Renal pelvis (tissue), 12 donors: ENCODE measurements at places on chromosomes 12 and 14. TPM values are rescaled to one million over a fixed set of nuclear protein-coding genes. Genes with fewer than 3 reads are reported as not detected.

- no peak for DNase-seq
Observed at GRCh38 chr14:99410019-99410418, 70.6 kb downstream of the SETD3 start.

DNA sequence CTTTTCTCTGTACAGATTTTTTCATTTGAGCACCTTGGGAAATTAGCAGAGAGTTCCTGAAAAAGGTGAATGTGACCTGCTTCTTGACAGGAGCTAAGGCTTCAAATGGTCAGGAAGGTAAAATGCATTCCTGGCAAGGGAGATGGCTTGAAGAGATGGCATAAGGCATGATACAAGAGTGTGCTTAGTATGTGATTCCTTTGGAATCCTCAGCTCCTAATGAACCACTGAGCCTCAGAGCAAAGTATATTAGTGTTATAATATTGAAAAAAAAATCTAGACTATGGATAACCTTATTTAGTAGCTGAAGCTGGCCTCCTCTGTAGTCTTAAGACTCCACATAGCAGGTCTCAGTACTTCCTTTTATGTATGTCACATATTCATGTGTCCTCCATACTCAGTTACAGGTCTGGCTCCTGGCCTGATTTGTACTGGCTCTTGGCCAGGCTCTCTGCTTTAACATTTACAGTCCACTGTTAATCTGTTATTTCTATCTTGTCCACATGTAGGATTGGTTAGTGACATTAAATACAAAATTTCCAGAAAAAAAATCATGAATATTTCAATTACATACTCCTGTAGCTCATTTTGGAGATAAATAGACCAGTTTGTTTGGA, 17.9 kb downstream of the TOGARAM1 start:
- DNase-seq, result no peak

The LRRC43 gene
- polyA plus RNA-seq, result 8.0 TPM

DNA sequence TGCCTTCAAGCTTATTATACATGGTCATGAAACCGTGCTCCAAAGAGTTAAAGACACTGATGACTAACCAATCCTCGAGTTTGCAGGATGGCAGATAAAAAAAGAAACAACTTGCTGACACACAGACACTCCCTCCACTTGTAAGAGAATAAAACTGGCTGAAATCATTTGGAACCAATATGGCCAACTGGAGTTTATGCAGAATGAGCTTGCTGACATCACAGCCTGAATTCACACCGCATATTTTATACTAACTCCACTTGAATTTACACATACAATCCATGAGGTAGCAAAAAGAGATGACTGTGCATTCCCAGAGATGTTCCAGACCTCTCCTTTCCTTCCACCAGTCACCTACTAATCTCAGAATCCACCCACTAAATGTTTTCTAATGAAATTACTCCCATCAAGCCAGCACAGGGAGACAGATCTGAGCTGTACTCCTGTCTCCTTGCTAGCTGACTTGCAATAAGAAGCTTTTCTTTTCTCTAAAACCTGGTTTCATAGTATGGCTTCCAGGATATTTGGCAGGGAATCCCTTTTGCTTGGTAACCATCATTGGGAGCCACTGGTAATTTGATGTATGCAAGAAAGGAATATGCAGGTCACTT, 15.8 kb upstream of the PTPRR start:
- no peak for DNase-seq

DNA sequence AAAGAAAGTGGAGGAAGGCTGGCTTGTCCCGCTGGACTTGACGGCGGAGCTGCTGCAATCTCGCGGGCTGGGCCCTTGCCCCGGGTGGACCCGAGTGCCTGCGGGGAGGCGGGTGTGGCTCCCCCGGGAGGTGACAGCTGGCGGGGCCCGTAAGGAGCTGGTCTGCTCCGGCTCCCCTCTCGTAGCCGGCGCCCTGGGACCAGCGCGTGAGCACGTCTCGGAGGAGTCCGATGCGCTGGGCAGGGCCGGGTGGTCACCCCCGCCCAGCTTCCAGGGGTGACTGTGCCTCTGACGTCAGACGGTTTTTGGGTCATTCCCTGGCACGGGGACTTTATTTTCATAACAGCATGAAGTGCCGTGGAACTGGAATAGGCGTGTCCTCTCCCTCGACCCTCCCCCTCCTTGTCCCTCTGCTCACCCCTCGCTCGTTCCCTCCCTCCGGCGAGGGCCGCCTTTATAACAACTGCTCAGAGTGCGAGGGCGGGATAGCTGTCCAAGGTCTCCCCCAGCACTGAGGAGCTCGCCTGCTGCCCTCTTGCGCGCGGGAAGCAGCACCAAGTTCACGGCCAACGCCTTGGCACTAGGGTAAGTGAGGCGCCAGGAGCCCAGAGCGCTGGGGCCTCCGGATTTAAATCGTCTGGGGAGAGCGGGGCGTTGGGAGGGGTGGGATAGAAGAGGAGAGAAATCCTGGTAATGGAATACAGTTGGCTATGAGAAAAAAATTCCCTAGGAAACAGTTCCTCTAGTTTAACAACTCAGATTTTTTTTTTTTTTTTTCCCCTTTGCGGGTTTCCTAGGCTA, at the start of gene GPRC5A:
TSS of gene GPRC5A (plus strand) at position 483 of the 801 bp plus-strand sequence. CDS start 16,688 bp downstream, outside the sequence.
- peak; percentile 82 for DNase-seq

The TMEM179 gene
- 1.1 TPM for polyA plus RNA-seq

- DNase-seq, result no peak
Observed at GRCh38 chr12:116714175-116714574, 23.7 kb downstream of the SPRING1 start.

DNA sequence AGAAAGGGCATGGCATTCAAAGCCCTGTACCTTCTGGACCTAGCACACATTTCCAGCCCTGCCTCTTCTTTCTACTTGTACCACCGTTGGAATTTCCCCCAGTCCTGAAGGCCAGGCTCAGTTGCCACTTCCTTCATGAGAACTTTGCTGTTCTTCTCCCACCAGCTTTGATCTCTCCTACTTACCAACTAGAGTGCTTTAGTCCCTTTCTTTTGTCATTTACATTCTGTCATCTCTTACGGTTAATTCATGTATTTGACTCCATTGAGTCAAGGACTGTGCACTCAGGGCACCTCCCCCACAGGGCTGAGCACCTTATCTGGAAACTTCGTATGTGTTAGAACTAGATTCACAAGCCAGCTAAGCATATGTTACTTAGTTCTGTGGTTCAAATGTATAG, 26.3 kb downstream of the BICDL1 start:
- DNase-seq, result no peak

The CPM gene
- polyA plus RNA-seq, result 28.5 TPM

The RFX4 gene
- not detected for polyA plus RNA-seq

The TMEM52B gene
- 138 TPM for polyA plus RNA-seq

GRCh38 chr12:29970501-29970900, 186.8 kb upstream of the TMTC1 start:
- no peak for DNase-seq

The NRXN3 gene
- 7.8 TPM for polyA plus RNA-seq

GRCh38 chr12:49936925-49937324, 13.6 kb upstream of the AQP2 start:
- no peak for DNase-seq

The EDDM3A gene
- not detected for polyA plus RNA-seq

The FANCM gene
- polyA plus RNA-seq, result 13.3 TPM

DNA sequence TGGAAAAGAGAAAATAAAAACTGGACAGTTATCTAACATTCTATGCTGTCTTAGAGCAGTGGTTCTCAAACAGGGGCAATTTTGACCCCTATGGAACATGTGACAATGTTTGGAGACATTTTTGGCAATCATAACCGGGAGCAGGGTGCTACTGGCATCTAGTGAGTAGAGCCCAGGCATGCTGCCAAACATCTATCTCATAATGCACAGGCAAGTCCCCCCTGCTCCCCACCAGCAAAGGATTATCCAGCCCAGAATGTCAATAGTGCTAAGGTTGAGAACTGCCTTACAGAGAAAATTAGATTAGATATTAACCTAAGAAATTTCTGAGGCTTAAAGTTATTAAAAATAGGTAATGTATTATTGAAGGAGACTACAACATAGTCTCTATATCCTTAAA, 22.9 kb upstream of the CATSPERB start:
- DNase-seq, result no peak

The DHRS2 gene
- polyA plus RNA-seq, result 62.0 TPM

- peak; percentile 64 for DNase-seq
Observed at GRCh38 chr14:32472512-32473463, 143.7 kb downstream of the AKAP6 start.

GRCh38 chr12:118404876-118405521, 28.6 kb downstream of the SUDS3 start:
- peak; percentile 39 for DNase-seq

GRCh38 chr12:118061873-118062843, 1.2 kb upstream of the WSB2 start:
- peak; percentile 42 for DNase-seq

The ADGRD1 gene
- 12.8 TPM for polyA plus RNA-seq

DNA sequence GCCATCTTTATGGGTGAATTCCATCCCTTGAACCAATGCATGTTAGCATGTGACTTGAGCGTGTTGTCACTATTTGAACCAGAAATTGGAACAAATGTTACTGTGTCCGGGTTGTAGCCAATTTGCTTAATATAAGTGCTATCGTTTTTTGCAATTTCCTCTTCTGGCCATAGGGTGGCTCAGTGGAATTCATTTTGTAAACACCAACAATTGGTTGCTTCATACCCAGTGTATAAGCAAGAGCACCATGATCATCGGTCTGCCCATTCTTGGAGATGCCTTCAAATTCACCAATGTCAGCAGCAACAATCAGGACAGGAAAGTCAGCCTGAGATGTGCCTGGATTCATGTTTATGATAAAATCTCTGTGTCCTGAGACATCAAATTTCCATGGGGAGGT, 5.0 kb upstream of the NEDD1 start:
- DNase-seq, result no peak

- no peak for DNase-seq
Observed at GRCh38 chr12:124633365-124634362, 66.3 kb upstream of the NCOR2 start.

GRCh38 chr12:6198051-6198450, 2.1 kb upstream of the CD9 start:
- no peak for DNase-seq

DNA sequence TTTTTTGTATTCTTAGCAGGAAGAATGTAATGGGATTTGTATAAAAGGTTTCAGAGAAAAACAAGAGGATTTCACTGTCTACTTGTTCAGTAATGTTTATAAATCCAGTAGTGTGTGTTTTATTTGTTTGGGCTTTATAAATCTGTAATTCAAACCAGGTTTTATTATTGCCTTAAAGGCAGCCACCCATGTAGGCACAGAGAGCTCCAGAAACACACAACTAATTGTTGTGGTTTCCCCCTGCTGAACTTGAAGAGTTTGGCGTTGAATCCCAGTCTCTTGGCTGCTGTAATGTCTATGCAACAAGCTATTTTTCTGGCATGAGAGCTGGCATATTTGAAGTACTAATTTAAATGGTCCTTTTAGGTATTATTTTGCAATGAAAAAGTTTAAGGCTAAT, 63.4 kb upstream of the SLCO1C1 start:
- DNase-seq, result no peak

- no peak for DNase-seq
Observed at GRCh38 chr14:56284641-56285040, 166.4 kb downstream of the PELI2 start.

- no peak for DNase-seq
Observed at GRCh38 chr14:55505846-55506245, 65.4 kb upstream of the TBPL2 start.

DNA sequence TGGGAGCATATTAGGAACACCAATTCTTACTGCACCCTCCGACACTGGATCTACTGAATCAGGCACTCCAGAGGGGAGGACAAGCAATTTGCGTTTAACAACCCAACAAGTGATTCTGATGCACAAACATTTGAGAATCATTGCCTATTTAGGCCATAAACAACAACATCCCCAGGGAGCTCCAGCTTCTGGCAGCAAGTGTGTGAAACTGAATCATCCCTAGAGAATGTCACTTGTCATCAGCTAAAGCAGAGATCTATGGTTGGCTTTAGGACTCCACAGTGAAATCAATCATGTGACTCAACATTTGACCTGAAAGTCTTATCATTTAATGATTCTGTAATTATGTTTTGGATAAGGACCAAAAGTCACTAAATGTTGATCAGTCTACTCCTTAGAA, 505.0 kb upstream of the FLRT2 start:
- no peak for DNase-seq

The GNPTAB gene
- polyA plus RNA-seq, result 43.6 TPM

- DNase-seq, result no peak
Observed at GRCh38 chr14:33068626-33069025, 129.9 kb downstream of the NPAS3 start.

GRCh38 chr14:58637391-58638230, at the start of gene DACT1:
Gene DACT1, plus strand, starts transcription at chr14:58637962. Its CDS starts 241 bp downstream, at chr14:58638203.
- DNase-seq, result peak; percentile 83

The NR1H4 gene
- polyA plus RNA-seq, result 14.2 TPM

The NELL2 gene
- polyA plus RNA-seq, result 18.7 TPM

GRCh38 chr14:44030831-44031383, 476.2 kb downstream of the FSCB start:
- no peak for DNase-seq

GRCh38 chr12:29883941-29884554, 100.3 kb upstream of the TMTC1 start:
- DNase-seq, result no peak

GRCh38 chr12:113019025-113019424, 37.5 kb upstream of the DTX1 start:
- no peak for DNase-seq

DNA sequence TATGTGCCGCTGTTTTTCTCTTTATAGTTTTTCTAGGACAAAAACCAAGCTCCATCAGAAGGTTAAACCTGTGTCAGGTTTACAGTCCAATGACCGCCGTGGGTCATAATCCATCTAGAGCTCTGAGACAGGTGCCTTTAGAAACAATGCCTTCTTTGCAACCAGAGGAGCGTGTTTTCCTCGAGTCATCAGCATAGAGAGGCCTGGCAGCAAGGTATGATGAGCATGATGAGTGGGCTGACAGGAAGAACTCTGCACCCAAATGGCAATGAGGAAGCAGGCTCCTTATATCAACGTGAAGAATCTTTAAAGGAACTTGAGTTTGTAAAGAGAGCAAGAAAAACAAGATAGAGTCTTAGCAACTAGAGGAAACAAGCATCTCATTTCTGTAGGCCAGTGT, 60.5 kb upstream of the NUDT4 start:
- no peak for DNase-seq

The DBX2 gene
- 0.04 TPM for polyA plus RNA-seq

The KRT3 gene
- polyA plus RNA-seq, result not detected

- no peak for DNase-seq
Observed at GRCh38 chr12:13573698-13574321, 377.3 kb downstream of the EMP1 start.

DNA sequence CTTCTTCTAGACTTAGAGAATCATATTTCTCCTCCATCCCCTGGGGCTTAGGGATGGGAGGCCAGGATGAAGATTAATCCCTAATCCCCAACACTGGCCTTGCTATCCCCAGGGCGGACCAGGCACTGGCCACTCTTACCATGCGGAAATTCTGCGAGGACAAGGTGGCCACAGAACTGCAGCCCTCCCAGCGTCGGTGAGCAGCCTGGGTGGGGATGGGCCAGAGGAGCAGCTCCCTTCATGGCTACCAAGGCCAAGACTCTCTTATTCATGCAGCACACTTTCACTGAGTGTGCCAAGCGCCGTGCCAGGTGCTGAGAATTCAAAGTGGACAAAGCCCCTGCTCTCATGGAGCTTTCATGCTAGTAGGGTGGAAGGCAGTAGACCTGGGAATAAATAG, 7.0 kb downstream of the TNS2 start:
- no peak for DNase-seq

The OXA1L gene
- 130 TPM for polyA plus RNA-seq

GRCh38 chr14:30808576-30808975, 65.8 kb upstream of the COCH start:
- DNase-seq, result no peak

- DNase-seq, result no peak
Observed at GRCh38 chr14:78188882-78189281, 18.7 kb downstream of the NRXN3 start.
